Fibroblast of skin of scalp (primary cell): ENCODE measurements at places on chromosomes 6 and 20.

GRCh38 chr20:40082436-40082835 is 606.6 kb downstream of the MAFB start:
- no peak for DNase-seq

DNA sequence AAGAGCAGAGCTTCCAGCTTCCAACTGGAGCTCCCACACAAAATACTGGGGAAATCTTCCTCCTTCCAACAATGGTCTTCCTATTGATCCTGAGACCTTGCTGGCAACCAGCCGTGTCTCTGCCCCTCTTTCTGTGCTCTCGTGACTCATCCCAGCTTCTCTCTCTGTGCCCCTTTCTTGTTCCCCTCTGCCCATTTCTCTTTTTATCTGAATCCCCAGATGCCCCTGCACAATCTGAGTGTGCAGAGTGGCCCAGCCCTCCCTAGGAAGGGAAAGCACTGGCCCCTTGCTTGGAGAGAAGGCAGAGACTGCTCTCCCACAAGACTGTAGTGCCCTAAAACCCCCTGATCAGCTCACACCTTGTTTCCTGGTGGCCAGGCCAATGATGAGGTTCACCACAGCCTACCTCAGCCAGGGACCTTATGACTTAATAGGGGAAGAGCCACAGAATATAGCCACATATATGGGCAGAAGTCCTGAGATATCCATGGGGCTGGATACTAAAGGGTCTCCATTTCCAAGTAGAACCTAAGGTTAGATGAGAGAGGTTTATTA is 23.1 kb upstream of the MAS1L start:
- DNase-seq = no peak

GRCh38 chr20:25277941-25278521 is 30.1 kb downstream of the PYGB start:
- no peak for DNase-seq

DNA sequence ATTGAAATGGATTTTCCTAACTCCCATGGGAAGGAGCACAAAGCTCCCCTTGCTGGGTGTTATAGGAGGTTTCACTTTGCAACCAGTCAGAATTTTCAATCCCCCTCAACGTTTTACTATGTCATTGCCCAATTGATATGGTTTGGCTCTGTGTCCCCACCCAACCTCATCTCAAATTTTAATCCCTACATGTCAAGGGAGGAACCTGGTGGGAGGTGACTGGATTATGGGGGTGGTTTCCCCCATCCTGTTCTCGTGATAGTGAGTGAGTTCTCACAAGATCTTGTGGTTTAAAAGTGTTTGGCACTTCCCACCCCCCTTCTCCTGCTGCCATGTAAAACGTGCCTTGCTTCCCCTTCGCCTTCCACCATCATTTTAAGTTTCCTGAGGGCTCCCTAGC is 62.9 kb downstream of the ZMYND8 start:
- DNase-seq = no peak

DNA sequence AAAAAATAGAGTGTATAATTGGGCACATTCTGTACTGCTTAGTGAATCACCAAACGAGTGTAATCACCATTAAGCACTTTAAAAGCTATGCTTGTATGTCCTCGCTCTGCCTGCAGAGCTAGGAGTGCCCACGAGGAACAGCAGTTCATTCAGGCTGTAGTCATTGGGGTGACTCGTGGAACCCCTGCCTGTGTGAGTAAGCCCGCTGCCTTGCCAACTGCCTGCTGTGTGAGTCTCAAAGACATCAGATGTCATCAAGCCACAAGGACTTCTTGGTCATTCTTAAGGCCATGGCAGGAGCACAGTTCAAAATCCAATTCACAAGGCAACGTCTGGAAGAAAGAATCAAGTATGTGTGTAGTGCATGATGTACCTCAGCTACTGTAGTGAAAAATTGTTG is 60.4 kb downstream of the FOXO3 start:
- peak; percentile 78 for DNase-seq

DNA sequence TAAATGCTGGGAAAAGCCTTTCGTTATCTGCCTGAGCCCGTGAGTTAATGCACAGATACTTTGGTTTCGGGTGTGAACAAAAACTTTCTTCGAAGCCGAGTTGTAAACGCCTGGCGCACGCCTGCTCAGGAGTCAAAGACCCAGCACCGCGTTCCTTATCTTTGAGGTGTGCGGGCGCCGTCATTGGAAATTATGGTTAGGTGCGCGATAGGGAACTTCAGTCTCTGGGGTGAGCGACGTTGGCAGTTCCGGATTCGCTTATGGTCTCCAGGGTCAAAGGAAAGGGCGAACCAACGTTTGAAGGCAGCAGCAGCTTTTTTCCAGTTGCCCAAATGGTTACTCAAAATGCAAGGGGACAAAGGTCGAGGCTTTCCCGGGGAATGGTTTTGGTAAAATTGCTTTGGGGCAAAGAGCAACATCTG is 853 bp downstream of the SLC22A3 start:
- no peak for DNase-seq

DNA sequence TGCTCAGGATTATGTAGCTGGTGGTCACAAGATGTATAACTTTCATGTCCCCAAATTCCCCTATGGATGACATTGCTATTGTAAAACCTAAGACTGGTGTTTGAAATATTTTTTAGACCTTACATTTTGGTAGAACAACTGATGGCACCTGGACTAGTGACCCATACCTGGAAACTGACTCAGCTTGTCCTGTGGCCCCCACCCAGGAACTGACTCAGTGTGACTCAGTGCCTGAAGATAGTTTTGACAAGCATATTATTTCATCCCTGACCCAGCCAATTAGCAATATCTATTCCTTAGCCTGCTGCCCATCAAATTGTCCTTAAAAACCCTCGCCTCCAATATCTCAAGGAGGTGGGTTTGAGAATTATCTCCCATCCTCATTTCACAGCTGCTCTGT is 90.9 kb upstream of the GRIK2 start:
- DNase-seq = no peak

DNA sequence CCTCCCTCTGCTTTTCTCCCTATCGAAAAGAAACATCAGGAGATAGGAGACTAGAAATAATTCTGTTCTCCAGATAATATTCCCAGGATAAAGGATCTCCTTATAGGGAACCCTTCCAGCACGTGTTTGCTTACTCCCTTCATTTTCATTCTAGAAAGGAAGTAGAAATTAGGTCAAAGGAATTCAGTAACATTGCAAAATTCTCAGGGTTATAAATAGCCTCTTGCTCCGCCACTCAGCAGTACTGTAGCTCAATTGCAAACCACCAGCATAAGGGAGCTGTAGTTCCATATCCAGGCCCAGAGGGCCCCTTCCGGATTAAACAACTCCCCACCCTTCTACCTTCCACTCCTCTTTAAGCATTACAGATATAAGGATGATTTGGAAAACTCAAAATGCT is 6.2 kb downstream of the ELMO2 start:
- DNase-seq = peak; percentile 78

DNA sequence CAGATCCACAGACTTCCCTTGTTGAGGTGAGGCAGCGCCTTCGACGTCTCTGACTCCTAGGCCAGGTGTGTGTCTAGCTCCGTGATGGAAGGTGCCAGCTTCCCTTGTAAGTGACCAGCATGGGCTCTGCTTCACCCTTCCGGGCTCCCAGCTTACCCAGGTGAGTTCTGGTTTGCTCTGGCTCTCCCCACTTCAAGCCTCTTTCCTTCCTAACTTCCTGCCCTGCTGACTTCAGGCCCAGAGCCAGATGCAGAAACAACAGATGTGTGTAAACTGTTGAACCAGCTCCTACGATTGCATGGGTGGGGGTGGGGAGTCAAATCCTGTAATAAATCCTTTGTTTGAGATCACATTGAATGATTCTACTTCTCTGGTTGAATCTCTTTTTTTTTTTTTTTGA is 51.6 kb upstream of the BMP6 start:
- no peak for DNase-seq

DNA sequence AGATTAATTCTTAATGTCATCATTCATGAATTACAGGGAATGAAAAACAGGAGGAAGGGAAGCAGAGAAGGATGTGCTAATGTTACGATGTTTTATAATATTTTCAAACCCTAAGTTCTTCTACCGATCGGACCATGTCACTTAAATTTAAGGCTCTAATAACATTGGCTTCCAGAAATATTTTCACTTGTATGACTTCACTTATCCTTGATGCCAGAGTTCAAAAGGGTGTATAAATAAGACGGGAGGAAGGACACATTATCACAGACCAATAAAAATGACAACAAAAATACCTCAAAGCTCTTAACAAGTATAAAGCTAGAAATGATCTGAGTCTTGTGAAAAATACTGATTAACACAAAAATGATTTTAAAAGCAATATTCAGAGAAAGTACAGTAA is 370.4 kb upstream of the CITED2 start:
- no peak for DNase-seq

DNA sequence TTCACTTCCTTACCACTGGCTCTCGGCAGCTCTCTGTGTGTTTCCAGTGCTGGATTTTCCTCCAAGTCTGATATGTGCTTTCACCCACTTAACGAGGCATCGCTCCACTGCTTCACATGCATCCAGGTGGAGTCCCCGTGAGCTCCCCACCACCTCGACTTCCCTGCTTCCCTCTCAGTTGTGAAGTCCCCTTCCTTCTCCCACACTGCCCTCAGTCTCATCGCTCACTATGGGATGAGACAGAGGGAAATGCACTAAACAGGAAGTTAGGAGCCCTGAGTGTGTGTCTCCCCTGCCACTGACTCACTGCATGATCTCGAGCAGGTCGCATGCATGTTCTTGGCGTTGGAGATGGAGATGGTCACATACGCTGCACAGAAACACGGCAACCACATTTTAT is 84.0 kb downstream of the MTHFD1L start:
- no peak for DNase-seq

- DNase-seq = no peak
Measured at GRCh38 chr20:278607-279571, 11.7 kb downstream of the C20orf96 start.

DNA sequence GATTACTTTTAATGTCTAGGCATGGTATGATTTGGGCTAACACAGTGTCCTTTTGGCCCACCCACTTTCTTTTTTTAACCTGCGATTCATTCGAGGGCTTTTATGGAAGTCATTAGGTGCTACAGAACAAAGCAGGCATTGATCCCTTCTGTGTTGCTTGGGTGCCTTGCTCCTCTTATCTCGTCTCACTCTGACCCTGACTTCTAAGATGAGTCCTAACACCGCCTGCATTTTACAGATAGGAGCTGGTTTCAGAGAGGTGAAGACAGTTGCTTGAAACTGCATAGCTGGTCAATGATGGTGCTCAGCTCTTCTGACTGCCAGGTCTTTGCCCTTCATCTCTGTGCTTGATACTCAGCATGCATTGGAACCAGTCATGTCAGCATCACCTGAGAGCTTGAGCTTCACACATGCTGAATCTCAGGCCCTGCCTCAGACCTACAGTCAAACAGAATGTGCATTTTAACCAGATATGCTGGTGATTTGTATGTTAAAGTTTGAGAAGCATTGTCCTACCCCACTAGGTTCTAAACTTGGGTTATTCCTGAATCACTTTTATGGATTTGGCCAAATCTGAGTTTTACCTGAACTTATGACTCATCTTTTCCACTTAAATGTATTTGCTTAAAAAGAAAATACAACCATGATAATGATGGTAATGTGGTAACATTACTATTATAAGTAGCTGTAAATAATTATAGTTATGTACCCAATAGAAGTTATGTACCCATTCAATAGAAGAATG is 142.3 kb downstream of the PLCB4 start:
- no peak for DNase-seq

- DNase-seq = no peak
Measured at GRCh38 chr6:156563714-156564113, 213.5 kb upstream of the ARID1B start.

GRCh38 chr6:139765825-139766285 is 391.4 kb upstream of the CITED2 start:
- DNase-seq = peak; percentile 43

DNA sequence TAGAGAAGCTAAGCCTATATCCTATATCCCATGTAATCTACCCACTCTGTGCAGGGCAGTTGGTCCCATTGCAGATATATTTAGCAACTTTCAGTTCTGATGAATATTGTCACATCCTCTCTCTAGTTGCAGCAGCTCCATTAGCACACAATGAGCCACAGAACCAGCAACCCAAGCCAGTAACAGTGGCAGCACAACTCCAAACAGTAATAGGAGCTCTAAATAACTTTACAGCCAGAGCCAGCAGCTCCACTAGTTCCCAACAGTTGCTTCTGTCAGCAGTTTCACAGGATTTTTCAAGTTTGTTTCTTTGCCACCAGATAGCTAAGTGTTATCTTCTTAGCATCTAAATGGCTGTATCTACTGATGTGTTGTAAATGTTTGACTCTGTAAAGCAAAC is 490.8 kb downstream of the HTR1B start:
- no peak for DNase-seq

DNA sequence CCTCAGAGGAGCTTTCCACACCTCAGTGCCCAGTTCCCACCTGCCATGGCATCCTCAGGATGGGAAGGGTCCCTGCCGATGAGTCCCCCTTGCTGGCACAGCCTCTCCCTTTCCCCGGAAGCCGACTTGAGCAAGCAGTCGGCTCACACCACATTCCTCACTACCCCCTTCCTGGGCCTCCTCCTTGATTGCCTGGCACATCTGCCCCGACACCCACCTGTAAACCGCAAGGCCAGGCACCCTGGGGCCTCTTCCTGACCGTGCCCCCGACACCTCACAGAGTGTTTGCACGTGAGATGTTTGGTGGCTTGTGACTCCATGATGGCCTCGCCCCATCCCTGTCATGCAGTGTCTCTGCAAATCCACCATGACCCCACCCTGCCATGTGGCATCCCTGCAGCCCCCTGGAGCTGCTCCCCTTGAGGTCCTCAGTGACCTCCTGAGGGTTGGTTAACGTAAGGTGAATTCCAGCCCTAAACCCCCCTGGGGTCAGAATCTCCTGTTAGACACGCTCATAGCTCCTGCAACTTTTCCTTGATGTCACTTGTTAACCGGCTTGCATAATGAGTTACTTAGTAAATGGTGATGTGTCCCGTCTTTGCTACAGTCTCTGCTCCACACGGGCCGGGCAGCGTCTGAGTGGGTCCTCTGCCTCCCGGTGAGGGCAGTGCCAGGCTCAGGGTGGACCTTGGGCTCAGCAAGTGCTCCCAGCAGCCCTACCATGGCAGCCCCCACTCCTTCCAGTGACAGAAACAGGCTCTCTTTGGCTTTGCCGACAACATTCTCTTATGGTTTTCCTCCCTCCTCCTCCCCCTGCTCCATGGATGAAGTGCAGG is 115.9 kb upstream of the FRMD1 start:
- no peak for DNase-seq

- DNase-seq = no peak
Measured at GRCh38 chr6:68127074-68127473, 508.0 kb upstream of the ADGRB3 start.

DNA sequence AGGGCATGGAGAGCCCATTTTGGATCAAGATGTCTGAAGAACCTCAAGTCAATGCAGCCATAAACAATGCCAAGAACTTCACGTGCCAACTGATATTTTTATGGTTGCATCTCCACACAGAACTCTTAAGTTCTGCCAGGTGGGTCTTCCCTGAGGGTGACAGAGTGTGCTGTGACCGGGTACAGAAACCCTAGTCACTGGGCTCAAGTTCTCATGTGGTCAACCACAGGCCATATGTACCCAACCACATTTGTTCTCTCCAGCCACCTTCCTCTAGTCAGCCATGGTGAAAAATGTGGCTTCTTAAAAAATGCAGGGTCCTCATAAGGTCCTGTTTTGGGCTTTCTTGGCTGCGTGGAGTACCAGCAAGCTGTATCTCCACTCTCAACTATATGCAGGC is 48.9 kb downstream of the CLIC5 start:
- no peak for DNase-seq
